Activated naive CD4-positive, alpha-beta T cell (primary cell): ENCODE measurements at places on chromosomes 11 and 22.

DNA sequence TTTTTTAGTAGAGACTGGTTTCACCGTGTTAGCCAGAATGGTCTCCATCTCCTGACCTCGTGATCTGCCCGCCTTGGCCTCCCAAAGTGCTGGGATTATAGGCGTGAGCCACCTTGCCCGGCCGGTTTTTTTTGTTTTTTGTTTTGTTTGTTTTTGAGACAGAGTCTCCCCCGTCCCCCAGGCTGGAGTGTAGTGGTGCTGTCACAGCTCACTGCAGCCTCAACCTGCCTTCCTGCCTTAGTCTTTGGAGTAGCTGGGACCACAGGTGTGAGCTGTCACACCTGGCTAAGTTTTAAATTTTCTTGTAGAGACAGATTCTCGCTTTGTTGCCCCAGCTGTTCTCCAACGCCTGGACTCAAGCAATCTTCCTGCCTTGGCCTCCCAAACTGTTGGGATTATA is 3.2 kb downstream of the PPIL2 start:
- DNase-seq, result no peak

DNA sequence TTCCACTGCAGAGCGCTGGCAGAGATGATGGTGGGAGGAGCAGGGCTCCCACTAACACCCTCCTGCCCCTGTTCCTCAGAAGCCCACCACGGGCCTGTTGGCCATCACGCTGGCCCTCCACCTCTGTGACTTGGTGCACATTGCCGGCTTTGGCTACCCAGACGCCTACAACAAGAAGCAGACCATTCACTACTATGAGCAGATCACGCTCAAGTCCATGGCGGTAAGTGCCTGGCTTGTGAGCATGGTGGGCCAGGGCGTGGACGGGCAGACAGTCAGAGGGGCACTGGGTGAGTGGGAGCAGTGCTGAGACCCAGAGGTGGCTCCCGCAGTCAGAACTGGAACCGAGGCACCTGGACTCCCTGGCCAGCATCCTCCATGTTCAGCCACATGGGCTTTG is 57.9 kb downstream of the ST3GAL4 start:
- DNase-seq, result no peak

DNA sequence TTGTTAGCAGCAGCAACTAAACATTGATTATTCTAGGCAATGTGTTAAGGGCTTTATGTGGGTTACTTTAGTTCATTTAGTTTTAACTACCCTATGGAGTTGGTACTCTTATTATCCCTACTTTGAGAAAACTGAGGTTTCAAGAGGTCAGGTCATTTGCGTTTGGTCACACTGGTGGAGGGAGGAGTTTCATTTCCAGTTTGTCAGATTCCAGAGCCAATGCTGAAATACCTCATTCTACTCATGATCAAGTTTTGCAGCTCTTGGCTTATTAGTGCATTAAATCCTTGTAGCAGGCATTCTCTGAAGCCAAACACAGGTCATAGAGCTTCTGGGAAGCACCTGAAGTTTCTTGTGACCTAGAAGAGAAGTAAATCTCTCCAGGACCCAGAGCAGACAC is 24.1 kb upstream of the POGLUT3 start:
- DNase-seq, result no peak

- no peak for DNase-seq
These were observed 31.9 kb upstream of the IGLL5 start for GRCh38 chr22:22855617-22856308.

DNA sequence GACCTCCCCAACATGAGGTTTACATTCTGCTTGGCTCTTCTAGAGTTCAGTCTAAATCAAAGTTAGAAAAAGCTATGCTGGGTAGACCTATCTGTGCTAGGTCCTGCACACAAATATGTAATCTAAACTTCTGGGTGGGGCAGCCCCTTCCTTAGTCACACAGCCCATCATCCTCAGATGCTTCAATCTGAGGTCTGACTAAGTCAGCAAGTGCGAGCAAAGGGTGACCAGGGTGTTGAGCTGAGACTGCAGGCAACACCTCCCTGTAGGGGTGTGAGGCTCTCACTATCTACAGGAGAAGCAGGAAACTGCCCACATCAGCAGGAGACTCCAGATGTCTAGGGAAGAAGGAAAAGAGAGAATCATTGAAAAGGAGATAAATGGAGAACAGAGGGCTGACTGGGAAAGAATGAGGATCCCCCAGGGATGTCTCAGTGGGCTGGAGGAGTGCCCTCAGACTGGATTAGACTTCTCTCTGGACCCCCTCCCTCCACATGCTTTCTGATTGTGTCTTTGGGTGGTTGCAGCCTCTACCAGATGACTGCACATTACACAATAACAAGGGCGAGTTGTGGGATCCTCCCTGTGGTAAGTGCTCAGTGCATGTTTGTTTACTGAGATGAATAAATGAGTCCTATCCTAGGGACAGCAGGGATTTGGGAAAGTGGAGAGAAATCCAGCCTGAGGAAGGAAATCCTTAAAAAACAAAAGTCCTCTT is 266.2 kb upstream of the PLET1 start:
- DNase-seq, result no peak

DNA sequence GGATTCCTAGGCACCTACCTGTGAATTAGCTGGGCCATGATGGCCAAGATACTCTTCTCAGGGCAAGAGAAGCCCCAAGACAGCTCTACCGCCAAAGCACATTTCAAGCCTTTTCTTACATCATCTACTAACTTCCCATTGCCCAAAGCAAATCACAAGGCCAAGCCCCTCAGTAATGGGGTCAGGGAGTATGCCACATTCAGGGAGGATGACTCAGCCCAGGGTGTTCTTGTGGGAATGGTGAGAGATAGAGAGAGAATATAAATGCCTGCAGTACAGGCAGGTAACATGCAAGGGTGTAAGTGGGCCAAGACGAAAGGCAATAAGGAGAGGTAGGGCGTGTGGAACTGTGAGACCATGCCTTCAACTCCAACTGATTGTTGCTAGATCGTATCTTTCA is 162.5 kb upstream of the ISX start:
- DNase-seq, result no peak

- DNase-seq, result no peak
These were observed 146.3 kb upstream of the ARHGAP20 start for GRCh38 chr11:110858547-110858921.

GRCh38 chr11:118984825-118985224 is 13.1 kb upstream of the CENATAC start:
- DNase-seq, result no peak

DNA sequence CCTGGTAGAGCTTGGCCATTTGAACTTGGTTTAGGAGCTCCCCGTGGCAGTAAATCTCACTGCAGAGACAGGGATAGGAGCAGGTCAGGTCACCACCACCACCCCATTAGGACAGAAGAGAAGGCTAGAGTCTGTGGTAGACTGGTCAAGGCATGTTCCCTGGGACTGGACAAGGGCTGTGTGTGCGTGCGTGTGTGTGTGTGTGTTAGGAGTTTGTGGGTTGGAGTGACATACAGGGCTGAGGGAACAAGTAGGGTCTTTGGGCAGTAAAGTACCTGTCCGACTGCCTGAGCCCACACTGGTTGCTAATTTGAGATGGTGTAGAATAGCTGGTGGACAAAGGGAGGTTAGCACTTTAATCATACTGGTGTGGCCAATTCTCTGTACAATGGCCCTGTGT is 16.1 kb downstream of the TREH start:
- no peak for DNase-seq

GRCh38 chr11:116144387-116144958 is 628.3 kb downstream of the BUD13 start:
- DNase-seq, result no peak

DNA sequence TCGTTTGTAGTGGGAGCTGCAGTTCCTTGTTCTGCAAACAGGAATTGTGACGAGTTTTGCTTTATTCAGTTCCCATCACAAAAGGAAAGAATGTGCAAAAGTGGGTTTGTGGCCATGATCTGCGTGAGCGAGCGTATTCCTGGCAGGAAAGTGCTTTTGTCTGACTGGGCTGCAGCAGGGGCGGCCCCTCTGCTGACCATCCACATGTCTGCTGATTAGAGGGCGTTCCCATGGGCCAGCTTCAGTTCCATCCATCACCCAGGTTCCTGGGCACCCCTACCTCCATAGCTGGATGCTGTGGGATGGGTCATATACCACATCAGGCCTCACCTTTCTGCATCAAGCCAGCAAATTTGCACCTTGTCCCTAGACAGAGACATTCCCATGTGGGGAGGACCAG is 28.9 kb upstream of the GAL start:
- DNase-seq, result no peak

- no peak for DNase-seq
These were observed 3.4 kb upstream of the ANO1 start for GRCh38 chr11:70074746-70075145.

GRCh38 chr11:5922749-5923426 is 19.2 kb upstream of the OR56A3 start:
- no peak for DNase-seq

- no peak for DNase-seq
These were observed 20.0 kb upstream of the NDUFC2 start for GRCh38 chr11:78099666-78100065.
